Stimulated activated CD8-positive, alpha-beta memory T cell treated with anti-CD3 and anti-CD28 coated beads, Interleukin-15, amount 100 ng/mL, for 4 hours (primary cell): ENCODE measurements at places on chromosomes 6 and 20.

- no peak for DNase-seq
Observed at GRCh38 chr20:23161968-23162696, 76.0 kb upstream of the CD93 start.

GRCh38 chr20:56995149-56995548 is 271.3 kb downstream of the BMP7 start:
- DNase-seq, result no peak

DNA sequence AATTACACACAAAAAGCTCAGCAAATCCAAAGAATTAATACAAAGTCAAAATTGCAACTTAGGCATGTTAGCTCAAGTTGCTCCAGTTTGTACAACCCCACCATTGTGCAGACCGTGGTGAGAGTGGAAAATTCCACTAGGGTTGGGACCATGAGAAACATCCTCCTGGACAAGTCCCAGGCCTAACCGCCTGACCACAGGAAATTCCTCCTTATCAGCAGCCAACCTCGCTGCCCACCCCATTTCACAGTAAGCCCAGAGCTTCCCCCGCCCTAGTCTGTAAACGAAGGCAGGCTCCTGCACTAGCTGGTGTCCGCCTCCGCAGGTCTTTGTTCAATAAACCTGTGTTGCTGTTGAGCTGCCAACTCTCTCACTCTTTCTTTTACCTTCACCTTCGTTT is 1023.3 kb downstream of the EYS start:
- DNase-seq, result no peak

GRCh38 chr6:161064915-161065314 is 73.3 kb downstream of the MAP3K4 start:
- no peak for DNase-seq

GRCh38 chr6:74798302-74798701 is 407.6 kb downstream of the COL12A1 start:
- DNase-seq, result no peak

DNA sequence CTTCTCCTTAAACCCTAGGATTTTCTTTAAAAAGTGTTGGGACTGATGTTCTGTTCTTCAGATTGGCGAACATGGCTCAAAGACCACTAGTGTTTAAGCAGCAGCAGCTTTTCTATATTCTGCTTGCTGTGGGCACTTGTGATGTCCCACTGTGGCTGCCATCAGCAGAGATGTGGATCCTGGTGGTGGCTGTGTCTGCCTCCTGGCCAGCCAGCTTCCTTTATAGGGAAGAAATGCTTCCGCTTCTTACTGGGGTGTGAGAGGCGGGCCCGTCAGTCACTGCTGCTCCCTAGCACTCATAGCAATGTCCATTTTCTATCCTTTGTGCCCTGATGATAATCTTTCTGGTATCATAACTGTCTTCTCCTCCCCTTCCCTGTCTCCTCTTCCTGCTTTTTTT is 66.7 kb upstream of the ESR1 start:
- no peak for DNase-seq

GRCh38 chr6:147078106-147078505 is 126.1 kb upstream of the STXBP5 start:
- no peak for DNase-seq

GRCh38 chr6:12769556-12770256 is 53.1 kb downstream of the PHACTR1 start:
- no peak for DNase-seq
